Activated CD8-positive, alpha-beta memory T cell treated with anti-CD3 and anti-CD28 coated beads for 4 hours (primary cell): ENCODE measurements at places on chromosomes 4 and X.

- no peak for DNase-seq
Measured at GRCh38 chr4:156109943-156110900, 156.6 kb upstream of the CTSO start.

- DNase-seq: no peak
Measured at GRCh38 chr4:124804041-124804440, 91.5 kb upstream of the ANKRD50 start.

DNA sequence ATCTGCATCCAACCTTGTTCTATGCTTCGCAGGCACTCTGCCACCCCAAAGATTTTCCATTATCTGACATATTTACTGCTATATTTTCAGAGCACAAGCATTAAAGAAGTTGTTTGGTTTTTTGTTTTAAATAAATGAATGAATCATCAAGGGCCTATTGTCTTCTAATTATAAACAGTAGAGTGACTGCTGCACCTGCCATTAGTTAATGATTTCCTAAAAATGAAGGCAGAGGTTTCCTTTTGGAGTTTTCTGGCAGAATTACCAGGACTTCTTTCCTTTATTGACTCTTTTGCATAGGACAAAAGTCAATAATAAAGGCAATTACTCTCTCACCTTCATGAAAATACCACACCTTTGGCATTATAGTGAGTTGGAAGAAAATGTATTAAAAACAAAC, 238.1 kb downstream of the INPP4B start:
- DNase-seq: no peak

DNA sequence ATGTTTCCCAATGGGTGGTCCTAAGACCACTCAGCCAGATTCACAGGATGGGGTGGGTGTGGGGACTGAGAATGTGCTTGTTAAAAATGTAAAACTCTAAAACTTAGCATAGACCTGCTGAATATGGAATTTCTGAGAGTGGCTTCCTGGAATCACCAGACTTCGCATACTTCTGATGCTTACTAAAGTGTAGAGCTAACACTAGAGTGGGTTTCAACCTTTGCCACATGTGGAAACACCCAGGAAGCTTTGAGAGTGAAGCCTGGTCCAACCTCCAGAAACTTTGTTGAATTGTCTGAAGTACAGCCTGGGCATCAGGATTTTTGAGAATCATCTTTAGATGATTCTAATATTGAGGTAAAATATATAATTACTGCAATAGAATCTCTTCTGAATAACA, 167.8 kb upstream of the EDNRA start:
- no peak for DNase-seq

DNA sequence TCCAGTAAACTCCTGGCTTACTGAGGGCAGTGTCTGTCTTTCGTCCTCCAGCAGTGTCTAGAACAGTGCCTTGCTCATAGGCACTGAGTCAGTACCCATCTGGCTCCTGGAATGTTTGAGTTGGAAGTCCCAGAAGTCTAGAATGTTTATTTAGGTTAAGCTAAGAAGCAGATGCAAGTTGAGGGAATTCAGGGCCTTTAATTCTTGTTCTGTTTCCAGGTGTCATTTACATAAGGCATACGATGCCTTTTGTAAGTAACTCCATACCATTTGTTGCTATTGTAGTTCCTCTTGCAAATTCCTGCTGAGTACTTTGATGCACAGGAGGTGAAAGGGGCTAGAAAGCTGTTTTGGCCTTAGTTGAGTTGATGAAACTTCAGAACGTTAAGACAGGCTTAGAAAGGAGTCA, 22.2 kb downstream of the ARHGAP10 start:
- DNase-seq: no peak

GRCh38 chr4:33395731-33396485, 2675.7 kb downstream of the PCDH7 start:
- DNase-seq: no peak

DNA sequence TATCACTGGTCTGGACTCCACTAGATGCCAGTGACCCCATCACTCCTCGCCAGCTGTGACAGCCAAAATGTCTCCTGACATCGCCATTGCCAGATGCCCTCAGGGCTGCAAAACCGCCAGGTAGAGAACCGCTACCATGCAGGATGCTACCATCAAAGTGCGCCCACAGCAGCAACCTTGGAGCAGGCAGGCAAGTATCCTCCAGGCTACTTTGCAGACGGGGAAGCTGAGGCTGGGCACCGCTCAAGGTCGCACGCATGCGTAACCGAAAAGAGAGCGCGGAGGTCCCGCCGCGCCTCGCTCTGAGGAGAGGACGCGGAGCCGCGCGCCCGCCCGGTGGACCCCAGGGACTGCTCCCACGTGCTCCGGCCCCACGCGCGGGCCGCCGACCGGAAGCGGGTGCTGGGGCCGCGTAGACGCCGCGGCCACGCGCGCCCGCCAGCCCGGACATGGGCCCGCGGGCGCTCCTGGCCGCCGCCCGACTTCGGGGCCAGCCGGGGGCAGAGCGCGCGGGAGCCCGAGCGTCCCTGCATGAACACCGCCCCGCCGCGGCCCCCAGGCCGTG, at the start of gene STS:
Gene STS (plus strand): TSS at position 300 of the 565 bp plus-strand sequence. CDS start 105,488 bp downstream, outside the sequence.
- no peak for DNase-seq

- DNase-seq: no peak
Measured at GRCh38 chrX:132809581-132809980, 148.8 kb downstream of the HS6ST2 start.

DNA sequence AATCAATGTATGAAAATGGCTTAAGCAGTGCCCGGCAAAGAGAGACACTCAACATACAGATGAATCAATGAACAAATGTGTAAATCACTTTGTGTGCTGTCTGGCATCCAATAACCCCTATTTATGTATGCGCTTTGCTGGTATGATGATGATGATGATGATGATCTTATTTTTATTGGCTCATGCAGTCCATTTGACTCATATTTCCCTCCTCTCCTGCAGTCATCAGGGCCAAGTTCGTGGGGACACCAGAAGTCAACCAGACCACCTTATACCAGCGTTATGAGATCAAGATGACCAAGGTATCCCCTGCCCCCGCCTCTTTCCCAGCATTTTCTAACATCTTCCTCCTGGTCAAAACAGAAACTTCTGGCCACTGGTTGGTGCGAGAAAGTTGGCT, 2.5 kb downstream of the TIMP1 start:
- no peak for DNase-seq

DNA sequence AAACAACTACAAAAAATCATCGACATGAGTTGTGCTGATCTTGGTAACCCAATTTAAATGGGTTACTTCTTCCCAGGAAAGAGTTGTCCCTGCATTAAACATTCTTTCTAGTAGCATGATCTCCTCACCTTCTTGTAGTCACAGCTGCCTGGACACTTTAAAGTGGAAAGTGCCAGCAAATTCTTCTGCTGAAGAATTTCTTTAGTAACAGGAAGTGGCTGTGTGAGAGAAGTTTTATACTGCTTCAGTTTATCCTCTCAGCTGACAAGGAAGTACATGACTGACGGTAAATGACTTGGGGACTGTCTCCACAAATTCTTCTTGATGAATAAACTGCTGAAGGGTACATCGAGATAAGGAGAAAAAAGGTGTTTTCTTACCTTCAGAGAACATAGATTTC, 18.2 kb upstream of the TNIP3 start:
- no peak for DNase-seq

- no peak for DNase-seq
Measured at GRCh38 chr4:19686456-19686855, 565.2 kb upstream of the SLIT2 start.

DNA sequence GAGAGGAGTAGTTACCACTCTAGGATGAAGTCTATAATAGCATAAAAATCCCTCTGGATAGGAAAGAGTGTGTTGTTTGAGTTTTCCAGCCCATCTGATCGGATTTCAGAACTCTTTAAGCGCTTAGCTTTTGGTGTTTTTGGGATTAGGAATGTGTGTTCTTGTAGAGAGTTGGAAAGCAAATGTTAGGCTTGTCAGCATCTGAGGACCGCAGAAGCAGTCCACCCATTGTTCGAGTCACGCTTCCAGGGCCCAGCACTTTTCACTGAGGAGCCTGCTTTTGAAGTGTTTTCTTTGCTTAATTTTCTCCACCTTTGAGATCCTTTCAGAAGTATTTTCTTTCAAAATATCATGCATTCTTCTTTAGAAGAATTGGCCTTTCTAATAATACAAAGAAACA, 306.2 kb downstream of the TENM3 start:
- no peak for DNase-seq

DNA sequence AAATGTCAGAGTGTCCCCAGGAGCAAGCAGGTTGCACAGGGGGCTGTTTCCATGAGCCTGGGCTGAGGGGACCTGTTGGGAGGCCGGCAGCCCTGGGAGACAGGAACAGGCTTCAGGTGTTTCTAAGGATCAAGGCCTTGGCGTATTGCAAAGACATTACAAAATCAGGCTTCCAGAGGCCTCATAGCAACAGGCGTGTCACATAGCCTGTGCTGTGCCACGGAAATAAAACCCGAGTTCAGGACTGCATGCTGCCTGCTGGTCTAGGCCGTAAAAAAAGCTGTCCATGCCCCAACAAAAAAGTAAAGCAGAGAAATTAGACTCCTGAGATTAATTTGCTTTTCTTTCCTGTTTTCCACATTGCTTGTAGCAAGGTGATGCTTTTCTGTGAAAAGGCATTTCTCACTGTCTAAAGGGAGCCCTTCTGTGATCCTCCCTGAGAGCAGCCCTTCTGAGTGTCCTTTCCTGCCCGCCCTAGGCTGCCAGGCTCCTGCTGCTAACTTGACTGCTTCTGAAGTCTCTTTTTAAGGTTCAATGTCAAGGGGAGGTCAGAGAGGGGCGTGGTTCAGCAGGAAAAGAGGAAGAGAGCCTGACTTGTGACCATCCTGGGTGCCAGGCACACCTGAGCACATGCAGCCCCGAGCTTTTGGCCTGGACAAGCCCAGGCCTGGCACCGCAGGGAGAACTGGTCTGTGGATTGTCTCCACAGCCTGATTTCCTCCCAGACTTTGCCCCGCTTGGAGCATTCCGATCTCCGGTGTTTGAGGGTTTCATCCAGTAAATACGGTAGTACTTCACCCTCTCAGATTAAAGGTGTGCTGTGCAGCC, 21.3 kb downstream of the SHROOM2 start:
- no peak for DNase-seq

- DNase-seq: no peak
Measured at GRCh38 chr4:16524911-16525554, 298.8 kb upstream of the TAPT1 start.

DNA sequence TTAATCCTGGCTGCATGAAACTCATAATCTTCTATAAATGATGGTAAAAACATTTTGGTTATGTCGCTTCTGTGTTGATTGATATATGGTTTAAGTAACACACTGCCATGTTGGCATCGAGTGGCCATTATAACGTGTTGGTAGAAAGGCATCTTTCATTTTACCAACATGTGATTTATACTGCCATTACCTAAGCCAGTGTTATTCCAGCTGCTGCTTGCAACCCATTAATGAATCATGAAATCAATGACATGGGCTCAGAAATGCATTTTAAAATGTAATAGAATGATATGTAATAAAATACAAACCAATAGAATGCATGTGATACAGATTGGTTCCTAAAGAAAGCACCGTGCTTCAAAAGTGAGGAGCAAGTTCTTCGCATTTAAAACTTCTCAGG, 102.0 kb downstream of the VEGFC start:
- no peak for DNase-seq
